Endodermal cell (in vitro differentiated cells): ENCODE measurements at places on chromosomes 2 and 18. TPM values are rescaled to one million over a fixed set of nuclear protein-coding genes. Genes with fewer than 3 reads are reported as not detected.

Gene KCNG2
- not detected in 2 replicates for total RNA-seq

DNA sequence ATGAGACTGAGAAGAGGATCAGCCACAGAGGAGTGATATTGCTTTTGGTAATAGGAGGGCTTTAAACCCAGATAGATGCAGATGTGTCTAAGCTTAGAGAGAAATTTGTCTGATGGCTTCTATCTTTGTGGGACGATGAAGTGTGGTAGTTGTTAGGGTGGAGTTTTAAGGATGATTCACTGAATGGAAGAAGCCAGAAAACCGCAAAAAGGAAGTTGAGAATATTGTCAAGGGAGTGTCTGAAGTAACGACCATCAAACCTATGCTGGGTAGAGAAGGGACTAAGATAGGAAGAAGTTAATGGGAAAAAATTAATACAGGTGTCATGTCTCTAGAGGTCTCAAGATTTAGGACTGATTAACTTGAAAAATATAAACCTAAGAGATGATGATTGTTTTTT is 195.6 kb upstream of the MC4R start:
- no peak for DNase-seq

GRCh38 chr2:238899386-238899785 is 51.5 kb downstream of the TWIST2 start:
- DNase-seq = no peak

Gene MDH1B
- total RNA-seq = 1.6 and 2.9 TPM in 2 replicates

GRCh38 chr18:69885841-69886531 is 61.7 kb downstream of the CD226 start:
- no peak for DNase-seq
